ENCODE measurements at places on chromosomes 5 and 9.

DNA sequence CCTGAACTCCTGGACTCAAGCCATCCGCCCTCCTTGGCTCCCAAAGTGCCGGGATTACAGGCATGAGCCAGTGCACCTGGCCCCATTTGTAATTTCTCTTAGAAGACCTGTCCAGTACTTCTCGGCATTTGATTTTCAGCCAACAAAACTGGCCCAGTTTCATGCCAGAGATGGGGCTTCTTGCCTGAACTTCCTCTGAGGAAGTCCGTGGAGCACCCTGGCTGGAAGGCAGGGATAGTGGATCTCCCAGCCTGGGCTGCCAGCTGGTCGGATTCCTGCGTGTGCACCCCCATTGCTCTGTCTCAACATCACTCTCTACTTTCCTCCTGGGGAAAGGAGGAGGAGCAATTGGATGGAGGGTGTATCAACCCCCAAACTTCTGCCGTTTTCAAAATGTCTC lies 39.0 kb downstream of the FAM78A start:
- no peak for DNase-seq

DNA sequence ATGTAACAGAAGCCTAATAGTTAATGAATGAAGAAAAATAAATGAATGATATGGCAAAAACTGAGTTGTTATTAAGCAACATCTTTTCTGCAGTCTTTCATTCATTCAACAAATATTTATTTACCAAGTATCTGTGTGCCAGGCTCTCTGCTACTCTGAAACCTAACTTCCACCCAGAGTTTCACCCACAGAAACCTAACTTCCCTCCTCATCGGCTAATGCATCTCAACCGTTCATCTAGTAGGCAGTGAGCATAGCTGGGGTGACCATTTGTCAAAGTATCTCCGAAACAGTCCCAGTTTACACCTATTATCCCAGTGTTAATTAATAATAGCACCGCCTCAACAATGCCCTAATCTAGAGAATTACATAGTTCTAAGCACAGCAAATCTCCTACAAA lies 1.5 kb downstream of the TTC39B start:
- no peak for DNase-seq

- no peak for DNase-seq
Measured at GRCh38 chr5:154203798-154204578, 13.5 kb downstream of the GALNT10 start.

DNA sequence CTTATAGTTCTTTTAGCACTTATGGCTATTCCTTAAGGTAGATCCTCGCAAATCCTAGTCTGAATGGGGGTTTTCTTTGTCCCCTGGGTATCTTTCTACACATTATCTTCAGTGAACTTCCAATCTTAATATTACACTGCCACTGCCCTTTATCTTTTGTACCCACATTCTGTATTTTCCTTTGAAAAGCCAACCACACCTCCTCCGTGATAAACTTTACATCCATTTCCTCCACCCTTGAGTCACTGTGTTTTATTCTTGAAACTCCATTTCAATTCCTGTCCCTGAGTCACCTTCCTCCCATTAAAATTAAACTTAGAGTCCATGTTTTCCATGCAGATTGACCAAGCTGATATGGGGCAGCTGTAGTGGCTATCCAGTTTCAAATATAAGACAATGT lies 43.2 kb upstream of the RICTOR start:
- no peak for DNase-seq

GRCh38 chr5:123176224-123176937 lies 87.3 kb downstream of the PRDM6 start:
- peak; percentile 56 for DNase-seq

- peak; percentile 71 for DNase-seq
Measured at GRCh38 chr9:108417726-108418125, 438.1 kb downstream of the ACTL7B start.

All from fibroblast of mammary gland (primary cell).